LoVo (cell line): ENCODE measurements at places on chromosomes 5 and 9.

- DNase-seq = no peak
These were observed 6.4 kb upstream of the SHROOM1 start for GRCh38 chr5:132836852-132837251.

- no peak for DNase-seq
These were observed 16.8 kb downstream of the SERINC5 start for GRCh38 chr5:80238778-80239679.

- no peak for DNase-seq
These were observed 113.8 kb upstream of the SPRY4 start for GRCh38 chr5:142438573-142438972.

- DNase-seq = no peak
These were observed at the start of gene HMCN2 for GRCh38 chr9:130265431-130266235. TSS of gene HMCN2 (plus strand) at chr9:130265760. CDS start at chr9:130265879, 119 bp downstream.
